ENCODE measurements at places on chromosomes 16 and 17. TPM values are rescaled to one million over a fixed set of nuclear protein-coding genes. Genes with fewer than 3 reads are reported as not detected.
A peak's percentile ranks its signal among the peaks of the same experiment; 100 is the strongest.

Gene NOXO1
- total RNA-seq: not detected

Gene GRAP
- 0.46 TPM for total RNA-seq

Gene GAST
- not detected for total RNA-seq

Gene VAT1L
- total RNA-seq: 43.8 TPM

Gene TMEM231
- 10.9 TPM for total RNA-seq

Gene RDM1
- 28.8 TPM for total RNA-seq

DNA sequence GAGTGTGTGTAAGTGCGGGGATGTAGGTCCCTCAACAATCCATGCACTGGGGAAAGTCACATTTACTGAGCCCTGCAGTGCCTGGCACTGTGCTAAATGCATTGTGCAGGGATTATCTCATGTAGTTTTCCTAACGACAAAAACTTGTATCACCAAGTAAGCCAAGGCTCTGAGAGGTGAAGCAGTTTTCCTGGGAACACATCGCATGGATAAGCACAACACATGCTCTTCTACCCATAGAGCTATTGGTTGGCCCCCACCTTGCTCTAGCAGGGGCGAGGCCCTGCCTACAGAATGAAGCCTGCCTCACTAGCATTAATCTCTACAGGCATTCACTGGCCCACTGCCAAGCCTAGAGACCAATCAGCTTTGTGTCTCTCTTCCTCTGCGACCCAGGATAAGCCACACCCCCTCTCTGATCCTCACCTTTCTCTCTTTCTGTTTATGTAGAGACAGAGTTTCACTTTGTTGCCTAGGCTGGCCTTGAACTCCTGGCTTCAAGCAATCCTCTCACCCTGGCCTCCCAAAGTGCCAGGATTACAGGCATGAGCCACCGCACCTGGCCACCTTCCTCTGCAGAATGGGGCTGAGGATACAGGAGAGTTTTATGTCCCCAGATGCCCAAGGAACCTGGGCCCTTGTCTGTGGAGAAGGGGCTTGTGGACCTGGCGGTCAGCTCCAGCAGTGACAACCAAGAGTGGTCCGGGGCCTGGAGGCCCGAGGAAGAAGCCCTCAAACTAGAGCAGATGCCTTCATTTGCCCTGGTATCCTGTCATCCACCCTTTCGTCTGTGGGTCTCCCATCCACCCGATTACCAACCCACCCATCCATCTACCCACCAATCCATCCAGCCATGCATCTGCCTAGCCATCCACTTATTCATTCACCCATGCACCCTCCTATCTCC is 12.8 kb downstream of the CDH16 start:
- peak; percentile 54 for DNase-seq

- DNase-seq: no peak
Observed at GRCh38 chr16:50360779-50361178, 8.0 kb downstream of the BRD7 start.

DNA sequence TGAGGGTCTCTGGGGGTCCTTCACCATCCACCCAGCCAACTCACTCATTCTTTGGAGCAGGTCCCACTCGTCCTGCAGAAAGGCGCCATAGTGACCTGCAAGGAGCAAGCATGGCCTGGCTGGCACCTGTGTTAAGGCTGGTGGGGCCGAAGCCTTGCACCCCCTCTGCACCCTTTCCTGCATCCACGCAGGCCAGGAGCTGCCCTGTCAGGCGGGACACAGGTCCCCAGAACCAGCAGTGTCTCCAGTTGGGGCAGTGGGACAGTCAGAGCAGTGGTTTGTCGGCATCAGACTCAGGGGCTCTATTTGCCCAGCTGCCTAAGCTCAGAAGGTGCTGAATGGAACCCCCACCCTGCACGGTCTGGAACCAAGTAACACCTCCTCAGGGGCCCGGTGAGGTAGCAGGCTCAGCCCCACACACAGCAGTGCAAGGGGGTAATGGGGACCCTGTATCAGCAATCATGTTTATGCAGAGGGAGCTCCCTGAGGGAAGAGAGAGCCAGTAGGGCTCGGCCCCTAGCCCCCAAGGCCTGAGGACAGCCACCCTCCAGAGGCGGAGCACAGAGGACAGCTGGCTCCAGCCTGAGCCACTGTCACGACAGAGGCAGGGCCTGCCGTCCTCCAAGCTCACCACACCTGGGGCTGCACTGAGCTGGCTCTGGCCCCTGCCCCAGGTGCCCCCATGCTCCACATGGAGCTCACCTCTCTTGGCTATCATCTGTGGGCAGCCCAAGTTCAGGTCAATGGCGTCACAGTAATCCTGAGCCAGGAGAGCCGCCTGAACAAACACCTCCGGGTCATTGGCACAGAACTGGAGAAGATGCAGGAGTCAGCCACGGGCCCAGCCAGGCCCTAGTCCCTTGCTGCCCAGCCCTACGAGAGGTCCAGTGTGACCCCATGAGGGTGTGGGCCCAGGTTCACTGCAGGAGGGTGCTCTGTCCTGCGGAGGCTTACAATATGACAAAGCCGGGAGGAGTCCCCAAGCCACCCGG is 1.9 kb downstream of the DUS1L start:
- no peak for DNase-seq

DNA sequence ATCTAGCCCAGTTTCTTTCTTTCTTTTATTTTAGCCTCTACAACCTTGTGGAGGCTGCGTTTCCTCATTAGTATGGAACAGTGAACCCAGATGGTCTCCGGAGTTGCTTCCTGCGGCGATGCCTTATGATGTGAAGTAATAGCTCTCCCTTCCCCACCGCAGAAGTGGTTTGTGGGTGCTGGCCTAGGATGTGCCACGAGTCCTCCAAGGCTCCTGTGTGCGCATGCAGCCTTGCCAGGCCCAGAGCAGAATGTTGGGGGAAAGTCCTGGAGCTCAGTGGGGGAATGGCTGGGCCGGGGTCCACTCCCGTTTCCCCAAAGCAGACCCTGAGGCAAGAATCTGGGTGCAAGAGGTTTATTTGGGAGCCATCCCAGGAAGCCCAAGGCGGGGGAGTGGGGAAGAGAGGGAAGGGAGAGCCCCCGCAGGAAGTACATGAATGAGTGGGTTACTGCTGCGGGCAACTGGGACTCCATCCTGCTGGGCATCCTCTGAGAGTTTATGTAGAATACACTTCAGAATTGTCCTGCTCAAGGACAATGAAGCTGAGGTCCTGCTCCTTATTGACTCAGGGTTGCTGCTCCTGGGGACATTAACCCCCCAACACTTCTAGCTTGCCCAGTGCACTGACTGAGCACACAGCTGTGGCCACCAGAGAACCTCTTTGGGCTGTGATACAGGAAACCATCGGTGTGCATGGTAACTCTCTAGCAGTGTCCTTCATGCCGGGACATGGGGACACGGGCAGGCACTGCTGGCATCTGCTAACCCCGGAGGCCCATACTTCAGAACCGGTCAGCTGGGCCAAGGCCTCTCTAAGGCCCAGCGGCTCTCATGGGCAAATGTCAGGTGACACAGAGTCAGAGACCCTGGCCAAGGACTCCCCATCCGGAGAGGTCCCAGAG is 3.7 kb upstream of the HCRT start:
- DNase-seq: no peak

DNA sequence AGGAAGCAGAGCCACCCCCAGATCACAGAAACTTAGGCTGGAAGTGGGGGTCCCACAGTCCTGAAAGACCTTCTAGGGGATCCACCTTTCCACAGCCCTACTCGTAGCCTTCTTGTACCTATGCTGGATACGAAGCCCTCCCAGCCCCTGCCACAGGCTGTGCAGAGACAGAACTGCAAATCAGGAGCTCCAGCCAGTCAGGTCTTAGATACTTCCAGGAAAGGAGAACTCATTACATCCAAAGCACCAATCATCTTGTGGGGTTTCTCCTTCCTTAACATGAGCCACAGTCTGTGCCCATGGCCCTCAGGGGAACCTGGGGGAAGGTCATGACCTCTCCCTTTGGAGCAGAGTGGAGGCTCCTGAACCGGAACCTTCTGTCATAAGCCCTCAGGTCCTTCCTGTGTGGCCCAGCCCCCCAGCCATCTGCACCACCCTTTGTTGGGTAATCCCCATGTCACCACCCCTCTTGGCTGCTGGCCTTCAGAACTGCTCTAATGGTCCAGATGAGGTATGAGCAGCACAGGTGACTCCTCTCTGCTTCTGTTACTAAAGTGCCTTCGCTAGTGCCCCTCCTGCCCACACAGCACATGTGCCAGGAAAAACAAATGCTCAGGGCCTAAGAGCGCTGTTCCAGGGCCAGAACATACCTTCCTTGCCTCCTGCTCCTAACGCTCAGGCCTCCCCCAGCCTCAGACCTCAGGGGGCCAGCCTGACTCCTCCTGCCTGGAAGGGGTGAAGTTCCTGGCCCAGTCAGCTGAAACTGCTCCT is 14.6 kb downstream of the SRCIN1 start:
- DNase-seq: peak; percentile 24

DNA sequence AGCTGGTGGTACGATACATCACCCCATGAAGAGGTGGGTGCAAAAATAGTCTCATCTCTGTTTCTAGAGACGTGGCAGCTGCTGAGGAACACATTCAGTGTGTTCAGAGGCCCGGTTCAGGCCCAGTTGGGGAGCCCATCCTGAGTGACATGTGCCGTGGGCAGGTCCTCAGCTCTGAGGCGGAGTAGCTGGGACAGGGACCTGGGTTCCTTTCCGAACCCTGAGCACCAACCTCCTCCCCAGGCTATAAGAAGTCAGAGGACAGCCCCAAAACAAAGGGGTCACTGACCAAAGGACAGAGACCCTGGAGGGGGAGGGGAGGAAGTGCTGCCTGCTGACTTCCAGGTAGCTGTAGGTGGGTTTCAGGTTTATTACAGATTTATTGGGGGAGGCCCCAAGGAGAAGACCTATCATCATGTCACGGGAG is 5.1 kb downstream of the LDHD start:
- no peak for DNase-seq

- DNase-seq: no peak
Observed at GRCh38 chr16:47565454-47565853, 104.3 kb downstream of the PHKB start.

- DNase-seq: no peak
Observed at GRCh38 chr17:1755252-1755826, 6.5 kb upstream of the SERPINF1 start.

- peak; percentile 52 for DNase-seq
Observed at GRCh38 chr17:80220736-80221215, 549 bp downstream of the SLC26A11 start.

DNA sequence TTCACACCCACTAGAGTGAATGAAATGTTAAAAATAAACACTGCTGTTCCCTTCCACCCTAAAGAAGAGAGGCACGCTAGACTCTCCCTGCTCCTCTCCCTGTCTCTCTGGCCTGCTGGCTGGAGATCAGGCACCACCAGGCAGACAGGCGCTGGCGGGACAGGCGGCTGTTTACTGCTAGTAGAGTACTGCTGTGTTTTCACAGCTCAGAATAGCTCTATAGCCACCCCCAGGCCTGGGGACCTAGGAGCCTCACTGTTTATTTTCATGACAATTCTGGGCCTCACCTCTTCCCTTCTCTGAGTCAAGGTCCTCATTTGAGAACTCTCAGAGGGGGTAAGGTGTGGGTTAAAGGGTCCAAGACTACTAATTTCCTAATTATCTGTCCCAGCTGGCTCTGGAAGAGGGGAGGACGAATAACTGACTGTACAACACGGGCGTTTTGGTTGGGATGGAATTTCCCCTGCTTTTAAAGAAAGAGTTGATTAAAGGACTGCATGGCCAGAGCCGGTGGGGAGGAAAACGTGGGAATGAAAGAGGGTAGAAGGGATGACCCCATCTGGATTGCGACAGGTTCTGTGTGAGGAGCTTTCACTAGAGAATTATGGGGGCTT is 9.0 kb upstream of the G6PC1 start:
- DNase-seq: peak; percentile 33
